Stimulated activated naive CD4-positive, alpha-beta T cell treated with Interleukin-2 at 50 U/mL for 16 hours (primary cell): ENCODE measurements at places on chromosomes 2 and 18.
A peak's percentile ranks its signal among the peaks of the same experiment; 100 is the strongest.

- no peak for DNase-seq
These were observed 4.8 kb upstream of the PARD6G start for GRCh38 chr18:80252136-80252535.

DNA sequence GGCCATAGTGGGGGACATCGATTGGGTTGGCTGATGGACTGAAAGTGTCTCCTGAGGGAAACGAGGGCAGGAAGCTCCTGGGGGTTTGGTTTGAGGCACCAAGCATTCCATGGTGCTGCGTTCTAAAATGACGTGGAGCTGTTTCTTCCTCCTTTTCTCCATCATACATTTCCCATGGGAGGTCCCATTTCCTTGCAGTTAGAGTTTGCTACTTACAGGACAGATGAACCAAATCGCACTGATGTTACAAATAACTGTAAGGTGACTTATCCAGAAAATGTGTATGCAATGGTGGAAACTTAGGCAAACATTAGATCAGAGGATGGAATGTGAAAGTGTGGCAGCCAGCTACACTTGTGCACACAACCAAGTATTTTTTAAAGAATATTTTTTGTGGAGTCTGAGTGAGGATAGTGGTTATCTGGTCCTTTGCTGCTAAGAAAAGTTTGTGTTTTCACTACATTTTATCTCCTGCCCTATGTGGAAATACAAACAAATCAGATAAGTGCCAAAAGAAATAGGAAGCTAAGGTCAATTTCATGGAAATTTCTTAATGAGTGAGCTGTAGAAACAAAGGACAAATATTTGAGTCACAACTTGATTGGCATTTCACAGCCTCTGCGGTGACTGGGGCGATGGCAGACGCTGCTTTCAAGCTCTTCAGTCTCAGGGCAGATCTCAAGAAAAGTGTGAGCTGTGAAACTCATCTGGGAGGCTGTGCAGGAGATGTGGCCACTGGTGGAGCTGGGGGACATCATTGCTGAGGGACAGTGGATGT is 256.2 kb downstream of the TSN start:
- no peak for DNase-seq

- DNase-seq: no peak
These were observed 21.2 kb downstream of the TRIB2 start for GRCh38 chr2:12737738-12738485.

DNA sequence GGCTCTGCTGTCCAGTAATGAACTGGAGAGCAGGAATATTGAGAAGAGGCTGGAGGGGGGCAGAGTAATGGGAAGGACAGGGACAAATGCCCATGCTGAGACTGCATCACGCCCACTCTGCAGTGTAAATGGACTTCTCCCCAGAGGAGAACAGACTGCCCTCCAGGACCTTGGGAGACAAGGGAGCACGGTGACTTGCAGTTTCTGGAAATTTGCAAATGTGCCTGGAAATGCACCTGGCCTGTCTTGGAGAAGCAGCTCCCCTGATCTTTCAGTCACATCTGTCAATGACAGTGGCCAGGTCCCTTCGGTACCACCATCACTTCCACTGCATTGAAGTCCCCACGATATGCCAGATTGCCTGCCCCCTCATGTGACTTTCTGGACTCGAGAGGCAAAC is 178.7 kb upstream of the SH3BP4 start:
- DNase-seq: no peak

GRCh38 chr2:9813312-9814128 is 29.8 kb upstream of the TAF1B start:
- DNase-seq: peak; percentile 55

- DNase-seq: no peak
These were observed 82.9 kb upstream of the RNF152 start for GRCh38 chr18:61975526-61976326.

DNA sequence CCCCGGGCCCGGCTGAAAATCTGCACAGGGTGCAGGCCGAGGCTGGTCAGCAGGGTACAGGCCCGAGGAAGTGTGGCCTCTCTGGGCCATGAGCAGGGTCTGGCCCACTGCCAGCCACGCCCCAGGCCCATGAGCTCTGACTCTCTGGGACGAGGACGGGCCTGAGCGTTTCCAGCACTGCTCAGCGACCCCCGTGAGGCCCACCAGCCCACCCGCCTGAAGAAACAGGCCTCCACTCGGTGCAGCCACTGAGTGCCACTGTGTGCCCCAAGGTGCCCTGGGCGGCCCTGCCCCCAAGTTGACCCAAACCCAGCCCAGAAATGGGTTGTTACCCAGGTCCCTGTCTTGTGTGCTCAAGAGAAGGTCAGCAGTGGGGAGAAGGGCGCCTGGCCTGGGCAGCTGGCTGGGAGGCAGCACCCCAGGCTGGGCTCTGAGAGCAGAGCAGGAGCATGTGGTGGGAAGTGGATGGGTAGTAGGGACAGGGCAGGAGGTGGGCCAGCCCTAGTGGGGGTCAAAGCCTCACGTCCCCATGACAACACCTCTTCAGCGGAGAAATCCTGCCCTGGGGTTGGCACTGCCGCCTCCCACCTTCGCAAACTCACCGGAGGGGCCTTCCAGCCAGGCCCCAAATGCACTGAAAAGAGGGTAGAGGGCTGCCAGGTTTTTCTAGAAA is 2.1 kb upstream of the SNED1 start:
- DNase-seq: no peak

- DNase-seq: no peak
These were observed 15.5 kb downstream of the LDLRAD4 start for GRCh38 chr18:13233787-13234783.

DNA sequence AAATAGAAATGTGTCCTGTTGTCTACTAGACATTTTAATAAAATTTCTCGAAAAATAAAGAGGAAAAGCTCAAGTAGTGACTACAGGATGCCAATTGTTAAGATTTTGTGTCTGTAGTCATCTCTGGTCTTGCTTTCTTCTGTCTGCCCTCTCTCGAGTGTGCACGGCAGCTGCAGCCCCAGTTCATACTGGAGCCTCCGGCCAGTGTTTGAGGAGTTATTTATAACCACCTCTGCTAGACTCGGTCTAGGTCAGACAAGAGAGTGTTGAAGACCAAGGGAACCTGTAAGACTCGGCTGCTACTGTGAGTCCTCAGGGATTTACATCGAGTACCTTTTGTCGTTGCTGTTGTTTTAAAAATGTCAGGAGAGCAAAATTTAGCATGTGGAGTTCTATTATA is 810.1 kb upstream of the POU3F3 start:
- DNase-seq: no peak

GRCh38 chr2:106296182-106296815 is 102.2 kb upstream of the UXS1 start:
- DNase-seq: no peak

DNA sequence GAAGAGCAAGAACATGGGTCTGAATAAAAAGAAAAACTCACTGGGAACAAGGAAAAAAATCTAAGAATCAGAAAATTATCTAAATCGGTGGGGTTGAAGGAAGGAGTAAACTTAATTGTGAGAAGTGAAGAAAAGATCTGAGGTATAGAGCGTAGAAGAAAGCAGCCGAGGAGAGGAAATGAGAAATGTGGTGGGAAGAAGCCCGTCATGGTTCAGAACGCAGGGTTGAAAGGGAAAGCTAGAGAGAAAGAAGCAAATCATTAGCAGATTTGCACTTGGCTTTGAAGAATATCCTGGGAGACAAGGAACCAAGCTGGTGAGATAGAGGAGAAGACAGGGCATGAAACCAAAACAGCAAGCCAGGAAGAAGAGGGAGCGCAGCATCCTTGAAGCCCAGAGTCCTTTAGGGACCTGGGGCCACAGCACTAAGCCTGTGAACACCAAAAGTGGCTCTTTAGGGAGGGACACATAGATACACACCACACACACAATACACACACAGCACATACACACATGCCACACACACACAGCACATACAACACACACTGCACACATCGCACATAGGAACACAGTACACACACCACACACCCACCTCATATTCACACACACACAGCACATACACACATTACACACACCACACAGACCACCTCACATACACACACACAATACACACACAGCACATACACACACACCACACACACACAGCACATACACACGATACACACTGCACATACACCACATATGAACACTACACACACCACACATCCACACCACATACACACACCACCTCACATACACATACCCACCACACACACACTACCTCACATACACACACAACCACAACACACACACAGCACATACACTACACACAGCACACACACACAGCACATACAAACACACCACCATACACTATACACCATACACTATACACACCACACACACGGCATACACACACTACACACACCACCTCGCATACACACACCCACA is 274.6 kb downstream of the ETAA1 start:
- DNase-seq: no peak

- DNase-seq: no peak
These were observed 301.7 kb upstream of the FSIP2 start for GRCh38 chr2:185436787-185437372.

- DNase-seq: no peak
These were observed 143.0 kb upstream of the SOX11 start for GRCh38 chr2:5548991-5549715.

GRCh38 chr18:12943215-12943614 is 4.6 kb upstream of the SEH1L start:
- no peak for DNase-seq

DNA sequence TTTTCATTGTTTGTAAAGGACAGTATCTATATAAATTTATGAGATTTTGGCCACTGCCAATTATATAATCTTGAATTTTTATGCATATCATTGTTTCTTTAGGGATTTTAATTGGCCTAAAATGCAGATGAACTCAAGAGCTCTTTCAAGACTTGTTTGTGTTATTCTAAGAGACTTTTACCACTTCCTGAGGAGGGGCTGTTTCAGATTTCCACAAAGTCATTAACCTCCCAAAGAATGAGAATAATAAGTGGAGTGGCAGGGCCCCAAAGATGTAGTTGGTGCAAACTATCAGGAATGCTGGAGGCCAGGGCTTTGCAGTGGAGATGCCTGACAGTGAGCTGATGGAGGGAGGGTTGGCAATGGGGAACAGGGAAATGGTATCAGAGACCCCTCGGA is 15.5 kb upstream of the ACVR1 start:
- DNase-seq: no peak

DNA sequence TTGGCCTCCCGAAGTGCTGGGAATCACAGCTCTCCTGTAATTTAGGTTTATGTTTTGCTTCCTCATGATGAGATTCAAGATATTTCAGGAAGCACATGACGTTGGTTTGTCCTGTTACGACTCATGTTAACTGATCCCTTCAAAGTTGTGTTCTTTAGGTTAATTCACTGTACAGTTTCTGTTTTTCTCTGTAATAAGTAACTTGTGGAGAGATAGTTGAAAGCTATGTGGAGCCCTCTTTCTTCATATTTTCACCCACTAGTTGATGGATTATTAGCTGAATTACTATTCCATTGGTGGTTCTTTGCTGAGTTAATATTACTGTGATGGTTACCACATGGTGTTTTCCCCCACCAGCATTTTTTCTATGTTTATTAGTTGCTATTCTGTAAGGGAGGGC is 18.3 kb upstream of the CHCHD5 start:
- no peak for DNase-seq

DNA sequence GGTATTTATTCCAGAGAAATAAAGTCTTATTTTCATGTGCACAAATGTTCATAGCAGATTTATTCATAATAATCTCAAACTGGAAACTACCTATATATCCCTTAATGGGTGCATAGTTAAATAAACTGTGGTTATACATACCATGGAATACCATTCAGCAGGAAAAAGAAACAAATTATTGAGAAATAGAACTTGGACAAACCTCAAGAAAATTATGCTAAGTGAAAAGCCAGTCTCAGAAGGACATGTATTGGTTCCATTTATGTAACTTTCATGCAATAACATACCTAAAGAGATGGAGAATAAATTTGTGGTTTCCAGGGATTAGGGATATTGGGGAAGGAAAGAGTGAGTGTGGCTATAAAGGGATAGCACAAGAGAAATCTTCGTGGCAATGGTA is 452.6 kb downstream of the SETBP1 start:
- DNase-seq: no peak

DNA sequence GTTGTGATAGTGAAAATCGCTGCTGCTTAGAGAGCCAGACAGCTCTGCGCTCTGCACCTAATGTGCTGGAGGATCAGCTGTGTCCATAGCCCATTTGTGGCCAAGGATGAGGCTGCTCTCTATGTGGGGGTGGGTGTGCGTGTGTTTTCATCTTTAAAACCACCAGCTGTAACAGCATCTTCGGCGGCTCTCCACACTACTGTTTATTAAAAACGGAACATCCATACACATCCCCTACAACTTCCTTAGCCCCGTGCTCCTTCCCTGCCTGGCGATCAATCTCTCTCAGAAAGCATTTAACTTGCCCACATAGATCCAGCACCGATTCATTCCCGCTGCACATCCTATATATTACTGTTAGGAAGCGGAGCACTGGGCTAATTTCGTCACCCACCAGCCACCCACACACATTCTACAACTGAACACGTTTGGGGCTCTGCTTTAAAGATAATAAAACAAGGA is 1.6 kb downstream of the CELF4 start:
- DNase-seq: no peak

DNA sequence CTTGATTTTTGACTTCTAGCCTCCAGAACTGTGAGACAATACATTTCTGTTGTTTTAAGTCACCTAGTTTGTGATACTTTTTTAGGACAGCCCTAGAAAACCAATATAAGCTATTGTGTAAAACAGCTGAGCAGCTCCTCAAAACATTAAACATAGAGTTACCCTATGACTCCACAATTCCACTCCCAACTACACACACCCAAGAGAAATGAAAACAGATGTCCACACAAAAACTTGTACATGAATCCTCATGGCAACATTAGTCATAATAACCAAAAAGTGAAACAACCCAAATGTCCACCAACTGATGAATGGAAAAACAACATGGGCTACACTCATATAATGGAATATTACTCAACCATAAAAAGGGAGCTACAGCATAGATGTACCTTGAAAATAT is 32.6 kb downstream of the TNS1 start:
- no peak for DNase-seq

- DNase-seq: no peak
These were observed 79.4 kb upstream of the ZNF532 start for GRCh38 chr18:58785171-58785805.

- DNase-seq: no peak
These were observed 81.8 kb downstream of the HDAC4 start for GRCh38 chr2:239318790-239319661.

GRCh38 chr2:231611273-231612108 is 18.8 kb downstream of the TEX44 start:
- DNase-seq: peak; percentile 43

- DNase-seq: no peak
These were observed 6.8 kb downstream of the AGPS start for GRCh38 chr2:177399376-177399775.

DNA sequence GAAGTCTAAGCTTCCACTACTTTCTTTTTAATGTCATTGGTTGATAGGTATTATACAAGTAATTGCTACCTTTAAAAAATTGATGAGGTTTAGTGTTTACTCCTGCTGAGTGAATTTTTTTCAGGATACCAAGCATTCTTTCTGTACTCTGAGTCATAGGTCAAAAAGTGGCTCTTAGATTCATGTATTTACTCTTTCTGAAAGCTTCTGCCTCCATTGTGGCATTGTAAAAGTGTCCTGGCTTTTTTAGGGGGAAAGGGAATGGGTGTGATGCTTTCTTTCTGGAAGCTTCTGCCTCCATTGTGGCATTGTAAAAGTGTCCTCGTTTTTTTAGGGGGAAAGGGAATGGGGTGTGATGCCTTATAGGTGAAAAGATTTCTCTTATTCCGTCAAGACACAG is 286.5 kb downstream of the LPIN1 start:
- DNase-seq: no peak
